ENCODE measurements at places on chromosomes 13 and 19.

- no peak for DNase-seq
Observed at GRCh38 chr13:111316161-111316730, 4.2 kb upstream of the TEX29 start.

DNA sequence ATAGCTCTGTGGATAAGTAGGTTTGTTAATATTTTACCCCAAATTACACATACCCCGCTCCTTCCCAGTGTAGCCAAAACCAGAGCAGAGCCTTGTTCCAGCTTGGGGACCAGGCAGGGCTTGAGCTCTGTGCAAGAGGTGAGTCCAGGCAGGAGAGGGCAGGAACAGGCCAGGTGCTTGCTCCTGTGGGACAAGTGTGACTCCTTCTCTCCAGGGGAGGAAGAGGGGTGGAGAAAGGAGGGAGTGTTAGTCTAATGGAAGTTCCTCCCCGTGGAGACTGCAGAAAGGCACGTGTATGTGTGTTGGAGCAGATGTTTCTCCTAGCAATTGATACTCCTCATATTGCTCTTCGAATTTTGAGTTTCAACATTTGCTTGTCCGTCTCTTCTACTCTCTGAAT is 201.0 kb downstream of the FGF9 start:
- DNase-seq: no peak

- no peak for DNase-seq
Observed at GRCh38 chr13:60164234-60164889, 634 bp upstream of the DIAPH3 start.

DNA sequence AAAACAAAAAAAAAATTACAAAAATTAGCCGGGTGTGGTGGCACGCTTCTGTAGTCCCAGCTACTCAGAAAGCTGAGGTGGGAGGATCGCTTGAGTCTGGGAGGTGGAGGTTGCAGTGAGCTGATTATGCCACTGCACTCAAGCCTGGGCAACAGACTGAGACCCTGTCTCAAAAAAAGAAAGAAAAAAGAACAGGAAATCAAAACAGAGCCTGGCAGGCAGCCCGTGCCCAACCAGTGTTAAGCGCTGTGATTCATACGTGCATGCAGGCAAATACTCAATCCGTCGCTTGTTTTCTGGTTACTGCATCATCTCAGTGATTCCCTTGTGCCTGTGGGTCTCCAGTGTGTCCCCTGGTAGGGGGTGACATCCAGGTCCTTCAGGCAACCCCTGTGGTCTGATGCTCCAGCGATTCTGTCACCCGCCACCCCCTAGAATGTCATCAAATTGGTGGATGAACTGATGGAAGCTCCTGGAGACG is 18.1 kb downstream of the DDX39A start:
- no peak for DNase-seq

DNA sequence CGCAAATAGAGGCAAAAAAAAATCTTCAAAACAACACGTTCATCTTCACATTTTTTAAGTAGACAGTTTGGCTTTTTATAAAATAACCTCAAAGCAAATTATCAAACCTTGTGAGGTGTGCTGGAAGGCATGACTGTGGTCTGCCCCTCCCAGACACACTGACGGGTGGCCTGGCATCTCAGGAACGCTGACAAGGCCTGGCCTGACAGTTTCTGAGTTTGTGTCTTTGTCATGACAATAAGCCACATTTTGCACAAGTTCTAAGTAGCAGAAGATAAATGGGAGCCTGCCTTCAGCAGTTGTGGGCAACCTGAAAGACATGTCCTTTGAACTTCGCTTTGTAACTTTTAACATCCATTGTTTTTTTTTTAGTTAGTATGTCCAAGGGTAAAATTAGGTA is 38.5 kb downstream of the SOX21 start:
- no peak for DNase-seq

GRCh38 chr19:3595521-3596061 is 10.3 kb downstream of the GIPC3 start:
- no peak for DNase-seq

DNA sequence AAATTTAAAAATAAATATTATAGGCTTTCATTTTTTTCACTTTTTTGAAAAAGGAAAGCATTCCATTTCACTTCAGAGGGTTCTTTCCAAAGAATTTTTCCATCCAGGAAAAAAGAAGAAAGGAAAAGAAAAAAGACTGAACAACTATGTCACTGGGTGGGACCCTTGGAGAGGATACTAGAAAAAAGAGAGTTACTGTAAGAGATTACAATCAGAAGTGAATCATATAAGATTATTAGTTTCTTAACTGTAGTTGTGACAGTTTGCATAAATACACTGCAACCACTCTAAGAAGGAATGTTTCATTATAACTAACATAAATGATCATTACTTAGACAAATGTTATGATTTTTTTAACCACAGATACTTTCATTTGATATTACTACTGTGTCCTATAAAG is 87.8 kb downstream of the KLF12 start:
- no peak for DNase-seq

GRCh38 chr13:99702687-99703319 is 201.5 kb downstream of the TM9SF2 start:
- DNase-seq: no peak

- no peak for DNase-seq
Observed at GRCh38 chr19:44955505-44956439, 592 bp downstream of the CLPTM1 start.

DNA sequence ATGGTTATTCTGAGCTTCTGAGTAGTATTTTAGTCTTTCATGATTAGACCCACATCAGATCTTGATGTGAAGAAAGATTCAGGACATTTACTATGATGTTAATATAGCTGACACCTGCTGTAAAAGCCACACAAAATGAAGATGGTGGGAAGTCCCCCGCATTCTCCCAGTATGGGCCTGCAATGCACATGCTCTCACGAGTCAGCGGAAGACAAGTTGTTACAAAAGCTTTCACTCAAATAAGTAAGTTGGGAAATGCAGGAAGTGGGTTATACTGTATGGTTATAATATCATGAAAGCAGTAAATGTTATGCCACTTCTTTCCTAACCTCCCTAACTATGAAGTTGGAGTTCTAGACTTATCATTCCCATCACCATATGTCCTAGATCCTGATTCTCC is 171.9 kb downstream of the KLF5 start:
- no peak for DNase-seq

DNA sequence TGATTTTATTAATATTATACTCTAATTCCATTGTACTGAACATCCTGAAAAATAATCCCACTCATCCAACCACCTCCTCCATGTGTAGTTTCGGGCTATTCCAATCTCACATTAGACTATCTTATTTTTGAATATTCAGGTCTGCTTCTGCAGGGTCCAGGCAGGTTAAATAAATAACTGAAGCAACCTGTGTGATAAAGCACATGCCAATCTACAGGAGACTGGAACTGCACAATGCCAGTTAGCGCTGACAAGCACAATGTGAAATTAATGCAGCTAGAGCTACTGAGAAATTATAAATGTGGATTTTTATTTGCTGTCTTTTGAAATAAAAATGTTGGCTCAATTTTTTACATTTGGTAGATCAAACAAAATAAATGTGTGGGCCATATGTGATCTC is 540.1 kb upstream of the ATXN8OS start:
- DNase-seq: no peak

DNA sequence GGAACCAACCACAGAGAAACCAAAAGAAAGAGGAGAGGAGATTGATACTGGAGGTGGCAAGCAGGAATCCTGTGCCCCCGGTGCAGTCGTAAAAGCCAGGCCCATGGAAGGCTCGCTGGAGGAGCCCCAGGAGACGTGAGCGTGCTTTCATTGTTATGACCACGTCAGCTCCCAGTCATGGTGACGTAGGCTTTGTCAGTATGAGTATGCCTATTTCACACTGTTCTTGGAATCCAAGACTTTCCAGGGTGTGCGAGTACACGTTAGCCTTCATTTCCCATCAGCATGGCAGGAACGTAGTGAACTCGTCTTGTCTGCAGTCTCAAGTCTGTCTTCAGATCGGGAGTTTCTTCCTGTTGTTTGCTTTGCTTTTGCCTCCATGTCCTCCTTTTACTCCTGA is 15.4 kb upstream of the CHAMP1 start:
- no peak for DNase-seq

- DNase-seq: no peak
Observed at GRCh38 chr19:38304352-38304865, 358 bp downstream of the C19orf33 start.
